M059J (cell line): ENCODE measurements at places on chromosomes 7 and 10. TPM values are rescaled to one million over a fixed set of nuclear protein-coding genes. Genes with fewer than 3 reads are reported as not detected.
A peak's percentile ranks its signal among the peaks of the same experiment; 100 is the strongest.

TAS2R5 gene
- 0.30 TPM in 1 of 2 replicates, not detected in the other for total RNA-seq

AS3MT gene
- total RNA-seq: 0.12 and 1.5 TPM in 2 replicates

GPR26 gene
- total RNA-seq: not detected in 2 replicates

GHRHR gene
- not detected in 2 replicates for total RNA-seq

GDF2 gene
- total RNA-seq: not detected in 2 replicates

CXCL12 gene
- total RNA-seq: 0.81 and 0.96 TPM in 2 replicates

ZPBP gene
- total RNA-seq: not detected in 2 replicates

PLCE1 gene
- total RNA-seq: 2.3 and 3.4 TPM in 2 replicates

CTAGE15 gene
- 0.27 TPM in 1 of 2 replicates, not detected in the other for total RNA-seq

DNA sequence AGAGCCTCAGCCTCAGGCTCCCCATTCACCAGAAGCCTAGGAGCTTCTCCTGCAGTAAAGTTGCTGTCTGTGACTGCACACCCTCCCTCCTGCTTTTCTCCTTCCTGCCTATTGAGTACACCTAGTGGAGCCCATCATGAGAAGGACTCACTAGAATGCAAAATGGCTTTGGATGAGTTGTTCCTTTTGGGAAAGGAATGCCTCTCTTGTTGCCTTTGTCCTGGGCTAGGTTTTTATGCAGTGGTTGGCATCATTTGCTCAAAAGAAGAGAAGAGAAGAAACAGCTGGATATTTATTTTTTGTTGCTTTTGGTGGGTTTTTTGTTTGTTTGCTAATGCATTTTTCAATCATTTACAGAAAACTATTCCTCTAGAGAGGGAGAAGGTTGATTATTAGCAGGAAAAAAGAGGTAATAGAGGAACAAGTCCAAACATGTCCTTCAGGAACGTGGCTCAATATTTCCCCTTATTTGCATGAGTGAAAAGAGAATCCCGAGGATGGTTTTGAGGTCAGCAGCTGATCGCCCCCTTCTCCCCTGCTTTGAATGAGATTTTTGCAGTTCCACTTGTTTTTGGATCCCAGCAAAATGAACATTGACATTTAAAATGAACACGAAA is 369.9 kb upstream of the NRP1 start:
- DNase-seq: no peak

- DNase-seq: no peak
These were observed 121.9 kb downstream of the WNT2 start for GRCh38 chr7:117200786-117201458.

DNA sequence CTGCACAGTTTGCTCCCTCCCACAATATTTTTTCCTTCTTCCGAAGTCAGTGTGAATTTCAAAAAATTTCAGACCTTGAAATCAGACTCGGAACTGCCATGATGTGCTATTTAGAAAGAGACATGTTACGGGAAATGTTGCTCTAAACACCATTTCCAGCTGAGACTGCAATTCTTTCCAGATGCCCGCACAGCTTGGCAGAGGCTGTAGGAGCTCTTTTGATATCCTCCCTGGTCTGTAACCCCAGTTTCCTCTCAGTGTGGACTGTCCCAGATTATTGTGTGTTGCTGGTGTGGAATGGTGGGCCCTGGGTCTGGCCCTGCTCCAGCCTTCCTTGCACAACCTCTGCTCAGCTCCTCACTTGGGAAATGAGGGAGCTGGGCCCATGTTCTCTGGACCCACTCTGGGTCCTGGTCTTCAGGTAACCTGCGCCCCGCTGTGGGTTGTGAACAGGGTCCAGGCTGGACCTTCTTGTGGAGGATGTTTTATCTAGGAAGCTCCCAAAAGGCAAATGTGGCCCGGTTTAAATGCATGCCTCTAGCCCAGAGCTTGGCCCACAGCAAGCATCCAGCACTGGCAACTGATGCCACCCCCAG is 172.8 kb upstream of the CXCL12 start:
- DNase-seq: no peak

GRCh38 chr10:98446661-98447221 is at the start of gene HPS1:
Gene HPS1, minus strand, starts transcription at chr10:98446935. Its CDS starts 3,695 bp downstream, at chr10:98443240.
- DNase-seq: peak; percentile 59

GRCh38 chr10:16891375-16892313 is 74.4 kb upstream of the RSU1 start:
- peak; percentile 51 for DNase-seq

DNA sequence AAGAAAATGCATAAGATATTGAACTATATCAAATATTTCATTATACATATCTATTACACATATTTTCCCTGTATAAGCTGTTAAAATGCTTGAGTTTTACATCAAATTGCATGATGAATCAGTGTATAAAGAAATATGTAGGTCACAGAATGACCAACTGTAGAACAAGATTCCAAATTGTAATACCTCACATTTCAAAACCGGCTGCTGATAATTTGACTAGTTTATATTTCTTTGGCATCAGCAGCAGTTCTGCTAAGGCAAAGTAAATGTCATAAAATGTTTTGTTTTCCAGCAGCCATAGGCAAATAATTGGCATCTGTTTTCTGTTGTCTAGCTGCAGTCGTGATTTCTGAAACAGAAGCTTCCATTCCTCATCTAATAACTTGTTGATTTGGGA is 633.9 kb downstream of the ARL4A start:
- no peak for DNase-seq

GRCh38 chr7:31309407-31309806 is 31.1 kb downstream of the NEUROD6 start:
- no peak for DNase-seq

DNA sequence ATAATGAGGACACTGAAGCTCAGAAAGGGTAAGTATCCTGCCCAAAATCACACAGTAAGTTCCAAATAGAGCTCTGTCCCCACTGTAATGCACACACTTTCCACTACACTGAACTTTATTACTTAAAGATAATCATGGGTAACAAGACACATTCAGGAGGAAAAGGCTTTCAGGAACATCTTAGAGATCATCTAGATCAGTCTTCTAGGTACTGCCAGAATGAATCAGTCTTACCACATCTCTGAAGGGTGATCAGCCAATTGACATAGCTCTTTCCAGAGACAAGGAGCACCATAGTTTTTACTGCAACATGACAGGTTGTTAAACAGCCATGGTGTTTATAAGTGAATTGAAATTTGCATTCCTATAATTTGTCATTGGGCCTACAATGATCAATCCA is 5.4 kb upstream of the HERPUD2 start:
- DNase-seq: no peak

DNA sequence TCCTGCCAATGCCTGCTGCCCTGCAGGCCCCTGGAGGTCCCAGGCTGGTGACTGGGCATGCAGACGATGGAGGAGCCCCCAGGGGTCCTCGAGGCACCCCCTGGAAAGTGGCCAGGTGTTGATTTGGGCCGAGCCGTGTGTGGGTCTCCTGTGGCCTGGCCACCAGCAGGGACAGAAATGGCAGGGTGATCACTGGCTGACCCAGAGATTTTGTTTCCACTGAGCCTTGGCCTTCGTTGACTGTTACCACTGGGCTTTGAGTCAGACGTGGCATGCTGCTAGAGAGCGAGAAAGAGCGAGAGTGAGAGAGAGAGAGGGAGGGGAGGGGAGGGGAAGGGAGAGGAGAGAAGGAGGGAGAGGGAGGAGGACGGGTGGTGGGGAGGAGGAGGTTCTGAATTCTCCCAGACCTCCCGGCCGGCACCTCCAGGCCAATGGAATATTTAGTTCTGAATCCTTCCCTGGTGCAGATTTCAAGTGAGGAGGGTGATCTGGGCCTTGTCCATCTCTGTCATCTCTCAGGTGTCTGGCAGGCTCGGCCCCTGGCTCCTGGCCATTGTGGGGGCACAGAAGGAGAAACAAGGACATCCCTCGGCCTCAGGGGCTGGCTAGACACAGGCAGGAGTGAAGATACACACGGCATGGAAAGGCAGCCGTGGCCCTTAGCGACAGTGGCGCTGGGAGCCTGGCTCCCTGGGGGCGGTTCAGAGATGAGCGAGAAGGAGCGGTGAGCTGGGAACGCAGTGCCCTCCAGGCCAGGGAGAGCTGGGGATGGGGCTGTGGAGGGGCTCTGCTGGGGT is 58.2 kb downstream of the GLRX3 start:
- DNase-seq: no peak

DNA sequence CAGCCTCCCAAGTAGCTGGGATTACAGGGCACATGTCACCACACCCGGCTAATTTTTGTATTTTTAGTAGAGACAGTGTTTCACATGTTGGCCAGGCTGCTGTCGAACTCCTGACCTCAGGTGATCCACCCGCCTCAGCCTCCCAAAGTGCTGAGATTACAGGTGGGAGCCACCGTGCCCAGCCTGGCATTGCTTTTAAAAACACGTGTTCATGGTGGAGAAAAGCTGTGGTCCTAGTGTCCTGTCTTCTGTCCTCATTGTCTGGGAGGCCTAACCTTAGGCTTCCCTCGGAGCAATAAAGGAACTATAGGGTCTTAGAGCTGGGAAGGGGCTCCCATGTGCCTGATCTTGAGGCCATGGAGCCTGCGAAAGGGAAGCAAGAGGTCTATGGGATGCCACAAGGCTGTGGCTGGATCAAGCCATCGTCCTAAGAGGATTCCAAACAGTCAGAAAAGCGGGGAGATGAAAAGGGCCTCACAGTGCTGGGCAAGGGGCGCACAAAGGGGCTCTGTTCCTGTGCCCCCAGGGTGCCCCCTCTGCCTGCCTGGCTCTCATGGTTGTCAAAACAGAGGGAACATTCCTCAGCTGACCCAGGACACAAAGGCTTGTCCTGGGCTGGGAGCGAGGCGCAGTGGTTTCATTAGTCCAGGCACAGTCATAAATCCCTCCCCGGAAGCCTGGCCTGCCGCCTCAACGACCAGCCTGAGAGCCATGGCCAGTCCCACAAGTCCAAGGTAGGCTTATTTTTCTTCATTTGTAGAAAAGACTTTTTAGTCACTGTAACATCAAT is 106.6 kb upstream of the TNS3 start:
- no peak for DNase-seq

DNA sequence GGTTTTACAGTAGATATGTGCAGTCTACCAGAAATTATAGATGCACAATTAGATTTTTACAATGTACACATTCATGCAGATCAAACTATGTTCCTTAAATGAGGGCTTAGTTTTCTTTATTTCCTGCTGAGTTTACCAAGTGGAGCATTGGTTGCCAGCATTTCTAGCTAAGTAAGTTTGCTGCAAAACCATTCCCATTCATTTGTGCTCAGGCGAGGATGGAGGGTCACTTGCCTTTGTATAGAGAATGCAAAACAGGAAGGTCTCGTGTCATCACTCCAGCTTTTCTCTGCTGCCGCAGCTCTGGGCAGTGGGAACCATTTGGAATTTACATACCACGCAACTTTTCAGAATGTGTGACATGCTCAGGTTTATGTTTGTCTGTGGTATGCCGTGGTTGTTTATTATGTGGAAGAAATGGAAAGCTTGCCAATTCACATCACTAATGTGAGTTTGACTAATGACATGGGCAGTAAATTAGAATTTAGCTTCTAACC is 198.6 kb downstream of the TRIL start:
- DNase-seq: peak; percentile 86

DNA sequence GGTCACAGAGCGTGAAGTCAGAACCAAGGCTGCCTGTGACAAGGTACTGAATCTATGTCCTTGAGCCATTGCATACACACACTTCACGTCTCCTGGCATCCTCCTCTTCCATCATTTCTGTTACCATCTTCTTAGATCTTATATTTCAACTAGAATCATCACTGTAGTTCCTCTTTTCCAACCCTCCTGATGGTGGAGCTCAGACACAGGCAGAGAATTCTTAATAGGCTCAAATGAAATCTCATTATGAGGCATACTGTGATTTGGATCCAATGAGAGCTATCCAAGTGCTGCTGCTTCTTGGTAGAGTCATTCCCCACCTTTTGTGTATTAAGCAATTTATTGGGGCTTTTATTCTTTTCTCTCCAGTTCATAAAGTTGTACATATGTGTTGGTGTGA is 113.2 kb downstream of the CALCR start:
- peak; percentile 3 for DNase-seq

- DNase-seq: no peak
These were observed 67.6 kb upstream of the PITRM1 start for GRCh38 chr10:3239920-3240894.

- DNase-seq: no peak
These were observed 100.0 kb downstream of the RNF216 start for GRCh38 chr7:5681423-5681822.

GRCh38 chr10:2519139-2519538 is 548.2 kb upstream of the PFKP start:
- DNase-seq: no peak

DNA sequence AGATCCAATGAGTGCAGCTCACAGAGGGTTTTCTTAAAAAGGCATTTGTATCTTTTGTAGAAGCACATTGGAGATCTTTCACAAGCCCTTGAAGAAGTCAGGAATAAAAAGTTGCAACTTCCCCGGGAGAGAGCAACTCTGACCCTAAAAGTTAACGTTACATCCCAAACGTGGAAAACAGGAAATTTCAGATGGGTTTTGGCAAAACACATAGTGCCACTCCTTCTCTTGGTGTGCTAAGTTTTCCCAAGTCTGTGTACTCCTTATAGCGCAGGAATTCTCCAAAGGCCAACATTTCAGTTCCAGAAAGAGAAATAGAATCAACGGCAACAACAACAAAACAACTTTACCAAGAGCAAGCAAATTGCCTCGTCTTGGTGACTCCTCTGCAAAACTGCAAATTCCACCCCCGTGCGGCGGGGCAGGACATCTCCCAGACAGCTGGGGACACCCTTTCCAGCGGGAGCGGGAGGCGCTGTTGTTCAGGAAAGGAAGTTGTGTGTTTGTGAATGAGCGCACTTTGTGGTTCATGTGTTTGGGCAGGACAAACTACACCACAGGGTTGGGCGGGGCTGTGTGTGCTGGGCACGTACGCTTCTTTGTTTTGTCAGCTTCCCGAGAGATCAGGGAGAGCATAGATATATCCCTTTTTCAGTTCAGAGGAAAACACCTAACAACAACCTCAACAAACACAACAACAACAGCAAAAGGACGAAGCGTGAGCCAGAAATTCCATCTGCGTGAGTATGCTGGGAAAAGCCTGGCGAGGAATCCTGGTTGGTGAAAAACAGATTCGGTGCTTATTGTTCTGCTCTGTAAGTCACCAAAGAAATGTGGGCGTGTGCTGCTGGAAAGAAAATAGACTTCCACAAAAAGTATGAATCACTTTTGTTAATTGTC is 294.7 kb upstream of the PITRM1 start:
- DNase-seq: peak; percentile 93

GRCh38 chr7:30323006-30323355 is 38.6 kb downstream of the ZNRF2 start:
- DNase-seq: peak; percentile 12

DNA sequence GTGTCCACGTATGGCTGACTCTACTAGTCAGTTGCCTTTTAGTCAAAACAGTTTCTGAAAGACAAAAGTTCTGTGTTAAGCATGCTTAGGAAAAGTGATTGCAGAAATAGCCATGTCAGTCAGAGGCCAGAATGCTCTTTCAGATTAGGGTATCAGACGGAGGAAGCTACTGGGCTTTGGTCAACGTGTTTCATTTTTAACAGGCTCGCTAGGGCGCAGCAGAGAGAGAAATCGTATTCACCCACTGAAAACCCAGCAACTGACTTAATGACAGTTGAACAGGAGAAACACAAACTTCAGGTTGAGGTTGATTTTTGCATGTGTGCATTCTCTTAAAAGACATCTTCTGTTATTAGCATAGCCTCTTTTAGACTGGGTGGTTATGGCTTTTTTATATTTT is 322.6 kb upstream of the KIAA1217 start:
- no peak for DNase-seq
